ENCODE measurements at places on chromosomes 3 and 15. TPM values are rescaled to one million over a fixed set of nuclear protein-coding genes. Genes with fewer than 3 reads are reported as not detected.

NFKBIZ gene
- 69.9 TPM for total RNA-seq

STX19 gene
- total RNA-seq: 1.7 TPM

EXD1 gene
- total RNA-seq: not detected

PPM1L gene
- 12.3 TPM for total RNA-seq

OCA2 gene
- total RNA-seq: not detected

KIF15 gene
- 0.62 TPM for total RNA-seq

GRCh38 chr15:61736790-61737189, 323.5 kb downstream of the VPS13C start:
- no peaks in the 10 kb centered on the region for H3K36me3 ChIP-seq

DNA sequence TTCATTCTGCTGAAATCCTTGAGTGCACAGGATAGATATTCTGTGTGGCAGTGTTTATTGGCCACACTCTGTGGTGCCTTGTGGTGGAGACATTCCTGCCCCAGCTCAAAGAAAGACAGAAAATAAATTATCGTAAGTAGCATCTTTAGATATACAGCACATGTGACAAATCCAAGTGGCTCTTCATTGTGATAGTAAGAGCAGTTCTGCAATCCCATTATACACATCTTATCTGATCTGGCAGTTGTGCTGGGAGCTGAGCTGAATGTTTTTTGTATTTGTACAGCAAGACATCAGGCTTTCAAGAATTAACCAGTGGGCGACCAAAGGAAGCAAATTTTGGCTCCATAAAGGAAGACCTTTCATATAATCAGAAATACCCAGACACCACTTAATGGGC, 235.3 kb upstream of the MRPL3 start:
- no peaks in the 10 kb centered on the region for H3K27me3 ChIP-seq
- H3K36me3 ChIP-seq: no peaks in the 10 kb centered on the region
- DNase-seq: no peak
- no peaks in the 10 kb centered on the region for H3K4me1 ChIP-seq

- H3K27ac ChIP-seq: no peak overlapping the region
- H3K36me3 ChIP-seq: no peaks in the 10 kb centered on the region
- H3K4me3 ChIP-seq: no peak overlapping the region
- H3K27me3 ChIP-seq: no peaks in the 10 kb centered on the region
Measured at GRCh38 chr3:133938770-133939462, 43.2 kb upstream of the RAB6B start.

DNA sequence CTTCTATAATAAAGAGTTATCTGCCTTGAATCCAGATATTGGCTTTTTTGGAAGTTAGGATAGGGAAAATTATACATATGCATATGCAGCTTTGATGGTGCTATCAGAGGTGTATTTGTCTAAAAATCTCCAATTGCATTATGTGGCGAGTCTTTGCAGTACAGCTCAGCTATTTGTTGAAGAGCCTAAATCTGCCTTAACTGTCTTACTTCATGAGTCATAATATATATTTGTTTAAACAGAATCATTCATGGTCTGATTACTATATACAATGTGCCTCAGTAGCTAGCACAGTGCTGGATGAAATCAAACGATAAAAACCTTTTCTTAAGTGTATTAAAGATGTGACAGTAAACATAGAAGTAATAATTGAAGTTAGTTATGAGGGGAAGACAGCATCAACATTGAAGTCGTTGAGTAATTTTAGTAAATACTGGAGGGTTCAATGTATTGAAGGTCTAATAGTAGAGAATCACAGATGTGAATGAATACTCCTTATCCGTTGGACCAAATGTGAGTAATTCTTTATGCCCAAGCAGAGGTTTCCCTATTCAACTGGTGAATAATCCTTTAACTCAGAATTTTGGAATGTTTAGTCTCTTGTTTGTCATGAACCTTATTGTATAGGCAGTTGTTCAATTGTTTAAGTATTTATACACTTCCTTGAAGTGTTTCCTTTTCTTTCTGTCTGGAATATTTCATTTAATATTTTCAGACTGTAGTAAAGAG, 74.8 kb upstream of the NAALADL2 start:
- no peak for DNase-seq
- no peaks in the 10 kb centered on the region for H3K27me3 ChIP-seq
- no peaks in the 10 kb centered on the region for H3K36me3 ChIP-seq
- no peak overlapping the region for H3K4me3 ChIP-seq
- H3K4me1 ChIP-seq: no peaks in the 10 kb centered on the region

Data from pancreas (tissue), 10 donors.